ENCODE measurements at places on chromosomes 7 and 10. TPM values are rescaled to one million over a fixed set of nuclear protein-coding genes. Genes with fewer than 3 reads are reported as not detected.

PDE6C gene
- 0.69 TPM for polyA plus RNA-seq

DNA sequence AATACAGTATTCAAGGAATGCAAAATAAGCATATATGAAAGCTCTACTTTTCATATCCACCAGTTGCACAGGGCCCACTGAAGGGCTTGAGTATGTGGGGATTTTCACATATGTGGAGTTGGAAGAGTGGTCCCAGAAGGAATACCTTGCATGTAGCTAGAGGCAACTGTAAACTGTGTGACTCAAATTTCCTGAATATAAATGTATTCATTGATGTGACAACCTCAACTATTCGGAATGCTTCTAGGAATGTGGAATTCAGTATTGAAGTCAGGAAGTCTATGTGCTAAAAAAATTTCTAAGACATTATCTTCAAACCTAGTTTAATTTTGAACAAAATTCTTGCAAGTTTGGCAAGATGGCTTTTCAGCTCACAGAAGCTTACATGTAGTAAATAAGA is 695.5 kb upstream of the SEMA3D start:
- DNase-seq: no peak

DNA sequence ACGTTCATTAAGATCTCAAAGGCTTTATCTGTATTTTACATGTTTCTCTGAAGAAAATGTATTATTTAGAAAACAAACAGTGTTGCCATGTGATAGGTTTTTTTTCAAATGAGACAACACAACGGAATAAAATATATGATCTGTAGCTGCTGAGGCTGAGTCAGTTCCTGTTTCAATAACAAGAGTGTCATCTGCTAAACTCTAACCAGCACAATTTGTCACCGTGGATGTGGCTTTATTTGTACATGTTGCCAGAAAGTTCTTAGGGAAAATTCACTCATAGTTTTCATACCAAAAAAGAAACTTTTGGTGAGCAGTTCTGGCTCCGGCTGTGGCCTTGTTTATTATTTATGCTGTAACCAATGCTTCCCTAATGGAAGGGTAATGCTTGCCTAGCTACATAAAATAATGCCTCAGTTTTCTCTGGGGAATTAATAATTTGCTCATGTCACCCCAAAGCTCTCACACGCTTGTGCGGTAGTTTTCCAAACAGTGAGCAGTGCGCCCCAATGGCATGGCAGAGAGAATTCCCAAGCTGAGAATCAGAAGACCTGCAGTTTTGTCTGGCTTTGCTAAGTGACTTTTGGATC is 20.3 kb upstream of the KLF6 start:
- DNase-seq: no peak

DNA sequence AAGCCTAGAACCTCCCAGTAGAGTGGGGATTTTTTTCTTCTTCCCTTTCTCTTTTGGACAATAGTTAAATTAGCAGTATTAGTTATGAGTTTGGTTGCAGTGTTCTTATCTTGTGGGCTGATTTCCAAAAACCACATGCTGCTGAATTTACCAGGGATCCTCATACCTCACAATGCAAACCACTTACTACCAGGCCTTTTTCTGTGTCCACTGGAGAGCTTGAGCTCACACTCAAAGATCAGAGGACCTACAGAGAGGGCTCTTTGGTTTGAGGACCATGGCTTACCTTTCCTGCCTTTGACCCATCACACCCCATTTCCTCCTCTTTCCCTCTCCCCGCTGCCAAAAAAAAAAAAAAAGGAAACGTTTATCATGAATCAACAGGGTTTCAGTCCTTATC is 5.4 kb downstream of the OPN1SW start:
- no peak for DNase-seq

GRCh38 chr10:130809761-130810515 is 501.6 kb downstream of the TCERG1L start:
- DNase-seq: no peak

Measured in right renal pelvis (tissue), 4 donors.